ENCODE measurements at places on chromosomes 12 and 14.

GRCh38 chr14:21711360-21711961 lies 37.8 kb upstream of the OR4E1 start:
- DNase-seq: no peak

DNA sequence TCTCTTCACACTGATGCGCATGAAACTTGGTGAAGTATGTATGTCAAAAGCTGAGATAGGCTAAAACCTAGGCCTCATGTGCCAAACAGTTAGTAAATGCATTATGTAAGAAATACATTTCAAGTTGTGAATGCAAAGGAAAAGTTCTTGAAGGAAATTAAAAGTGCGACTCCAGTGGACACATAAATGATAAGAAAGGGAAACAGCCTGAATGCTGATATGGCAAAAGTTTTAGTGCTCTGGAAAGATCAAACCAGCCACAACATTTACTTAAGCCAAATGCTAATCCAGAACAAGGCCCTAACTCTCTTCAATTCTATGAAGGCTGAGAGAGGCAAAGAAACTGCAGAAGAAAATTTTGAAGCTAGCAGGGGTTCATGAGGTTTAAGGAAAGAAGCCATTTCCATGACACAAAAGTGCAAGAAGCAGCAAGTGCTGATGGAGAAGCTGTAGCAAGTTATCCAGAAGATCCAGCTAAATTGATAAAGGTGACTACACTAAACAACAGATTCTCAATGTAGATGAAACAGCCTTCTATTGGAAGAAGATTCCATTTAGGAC lies 74.2 kb downstream of the GARIN6 start:
- no peak for DNase-seq

DNA sequence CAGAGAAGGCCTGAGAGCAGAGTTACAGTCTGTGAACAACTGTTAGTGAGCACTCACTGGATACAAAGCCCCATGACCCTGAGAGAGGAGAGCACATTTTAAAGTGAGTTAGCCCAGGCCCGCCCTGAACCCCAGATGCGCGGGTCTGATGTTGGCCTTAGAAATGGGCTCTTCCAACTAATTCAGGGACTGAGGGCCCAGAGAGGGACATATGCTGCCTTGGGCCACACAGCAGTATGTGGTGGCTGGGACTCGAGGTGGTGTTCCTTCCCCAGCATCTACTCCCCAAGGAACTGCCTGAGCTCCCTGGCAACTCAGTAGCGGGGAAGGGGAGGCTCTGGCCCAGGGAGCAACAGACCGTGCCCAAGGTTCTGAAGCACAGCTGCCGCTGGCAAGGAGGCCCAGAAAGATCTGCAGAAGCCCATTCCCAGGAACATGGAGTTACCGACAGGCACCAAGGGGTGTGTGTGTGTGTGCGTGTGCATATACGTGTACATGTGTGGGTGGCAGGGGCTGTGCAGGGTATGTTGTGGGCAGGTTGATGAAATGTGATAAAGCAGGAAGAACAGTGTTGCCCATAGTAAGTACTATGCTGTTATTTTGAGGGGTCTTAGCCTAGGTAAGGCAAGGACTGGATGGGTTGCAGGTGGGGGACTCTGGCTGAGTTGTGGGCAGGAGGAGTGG lies 40.5 kb downstream of the KRT80 start:
- DNase-seq: no peak

- DNase-seq: no peak
These were observed 82.9 kb upstream of the MAP1LC3B2 start for GRCh38 chr12:116476227-116476822.

DNA sequence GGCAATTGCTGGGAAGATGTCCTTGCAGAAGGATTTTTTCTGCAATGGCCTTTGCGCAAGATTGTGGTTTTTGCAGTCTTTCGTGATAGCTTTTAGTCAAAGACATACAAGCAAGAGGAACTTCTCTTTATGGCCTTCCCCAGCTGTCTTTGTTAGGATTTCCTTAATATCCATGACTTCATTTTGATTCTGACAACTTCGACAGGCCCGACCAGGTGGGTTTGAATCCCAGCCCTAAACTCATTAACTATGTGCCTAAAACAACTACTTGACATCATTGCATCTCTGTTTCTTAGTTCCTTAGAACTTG lies 13.3 kb upstream of the VRK1 start:
- no peak for DNase-seq

DNA sequence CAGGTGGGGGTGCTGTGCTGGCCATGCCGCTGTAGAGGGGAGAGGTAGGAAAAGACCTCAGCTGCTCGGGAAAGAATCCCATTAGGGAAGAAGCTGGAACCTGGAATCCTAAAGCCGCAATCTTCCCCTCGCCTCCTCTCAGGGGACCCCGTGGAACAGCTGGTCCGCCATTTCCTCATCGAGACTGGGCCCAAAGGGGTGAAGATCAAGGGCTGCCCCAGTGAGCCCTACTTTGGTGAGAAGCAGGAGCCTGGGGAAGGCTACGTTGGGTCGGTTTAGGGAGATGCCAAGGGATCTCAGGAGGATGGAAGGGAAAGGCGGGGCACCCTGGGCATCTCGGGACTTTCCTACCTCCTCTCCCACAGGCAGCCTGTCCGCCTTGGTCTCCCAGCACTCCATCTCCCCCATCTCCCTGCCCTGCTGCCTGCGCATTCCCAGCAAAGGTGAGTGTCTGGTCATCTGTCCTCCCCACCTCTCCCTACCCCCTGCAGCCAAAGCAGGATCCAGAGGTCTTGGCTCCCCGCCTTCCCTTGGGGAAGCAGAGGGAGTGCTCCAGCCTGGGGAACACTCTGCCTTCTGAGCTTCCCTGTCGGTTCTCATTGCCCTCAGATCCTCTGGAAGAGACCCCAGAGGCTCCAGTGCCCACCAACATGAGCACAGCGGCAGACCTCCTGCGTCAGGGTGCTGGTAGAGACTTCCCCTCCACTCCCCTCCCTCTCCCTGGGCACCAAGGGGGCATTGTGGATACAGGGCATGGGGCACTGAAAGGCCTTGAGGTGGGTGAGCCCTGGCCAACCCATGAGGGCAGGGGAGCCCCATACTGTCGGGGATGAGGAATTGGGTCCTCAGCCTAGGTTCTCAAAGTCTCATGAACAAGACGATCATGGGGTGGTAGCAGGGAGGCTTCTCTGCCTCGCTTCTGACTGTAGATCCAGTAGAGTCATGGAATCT lies 12.4 kb downstream of the TNS2 start:
- no peak for DNase-seq
